COR-L47 (cell line): ENCODE measurements at places on chromosomes 2 and 18.

- no peak for DNase-seq
Measured at GRCh38 chr2:118186858-118187254, 98.6 kb downstream of the INSIG2 start.

- no peak for DNase-seq
Measured at GRCh38 chr2:143889216-143889615, 630.7 kb downstream of the ZEB2 start.

DNA sequence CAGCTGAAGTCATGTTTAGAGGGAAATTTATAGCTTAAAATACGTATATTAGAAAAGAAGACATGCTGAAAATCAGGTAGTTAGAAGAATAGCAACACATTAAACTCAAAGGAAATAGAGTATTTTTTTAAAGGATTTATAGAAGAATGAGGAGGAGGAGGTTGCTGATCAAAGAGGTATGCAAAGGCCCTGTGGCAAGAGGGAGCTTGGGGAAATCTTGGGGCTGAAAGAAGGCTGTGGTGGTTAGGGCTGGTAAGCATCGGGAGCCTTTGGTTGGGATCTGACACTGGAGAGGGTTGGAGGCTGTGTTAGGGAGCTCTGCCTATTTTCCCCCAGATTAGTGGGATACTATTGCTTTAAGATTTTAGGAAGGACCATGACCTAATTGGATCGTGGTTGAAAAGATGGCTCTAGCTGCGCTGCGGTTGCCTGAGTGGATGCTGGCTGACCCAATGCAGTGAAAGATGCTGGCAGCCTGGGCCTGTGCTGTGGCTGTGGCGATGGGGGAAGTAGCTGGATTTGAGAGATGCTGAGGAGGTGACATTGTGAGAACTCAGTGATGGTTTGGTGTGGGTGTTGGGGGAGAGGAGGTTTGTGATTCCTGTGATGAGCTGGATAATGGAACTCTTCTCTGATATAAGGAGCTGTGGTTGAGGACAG is 11.7 kb downstream of the DGKD start:
- no peak for DNase-seq

DNA sequence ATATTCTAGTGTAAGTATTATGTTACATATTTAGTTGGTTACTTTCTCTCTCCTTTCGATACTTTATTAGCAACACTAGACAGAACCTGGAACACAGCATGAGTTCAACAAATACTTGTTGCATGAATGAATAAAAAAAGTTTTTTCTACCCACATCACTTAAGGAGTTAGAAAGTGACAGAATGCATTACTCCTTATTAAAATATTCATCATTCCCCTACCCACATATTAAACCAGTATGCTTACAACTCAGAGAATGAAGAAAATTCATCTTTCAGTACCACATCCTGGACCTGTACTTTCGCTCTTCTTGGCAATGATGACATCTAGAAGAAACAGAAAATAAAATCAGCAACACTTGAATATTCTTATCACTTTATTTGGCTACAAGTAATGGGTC is 6.0 kb downstream of the SRBD1 start:
- no peak for DNase-seq

DNA sequence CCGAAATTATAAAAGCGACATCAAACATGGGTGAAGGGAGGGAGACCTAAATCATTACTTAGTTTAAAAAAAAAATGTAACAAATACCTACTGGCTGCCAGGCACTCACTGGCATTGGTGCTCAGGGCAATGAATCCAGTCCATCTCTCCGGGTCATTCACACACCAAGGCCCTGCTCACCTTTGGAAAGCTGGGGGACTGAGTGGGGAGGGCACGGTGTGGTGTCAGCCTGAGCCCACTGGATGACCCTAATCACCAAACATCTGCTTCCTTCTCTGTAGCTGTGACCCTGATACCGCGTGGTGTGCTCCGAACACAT is 336 bp upstream of the DDX1 start:
- no peak for DNase-seq

DNA sequence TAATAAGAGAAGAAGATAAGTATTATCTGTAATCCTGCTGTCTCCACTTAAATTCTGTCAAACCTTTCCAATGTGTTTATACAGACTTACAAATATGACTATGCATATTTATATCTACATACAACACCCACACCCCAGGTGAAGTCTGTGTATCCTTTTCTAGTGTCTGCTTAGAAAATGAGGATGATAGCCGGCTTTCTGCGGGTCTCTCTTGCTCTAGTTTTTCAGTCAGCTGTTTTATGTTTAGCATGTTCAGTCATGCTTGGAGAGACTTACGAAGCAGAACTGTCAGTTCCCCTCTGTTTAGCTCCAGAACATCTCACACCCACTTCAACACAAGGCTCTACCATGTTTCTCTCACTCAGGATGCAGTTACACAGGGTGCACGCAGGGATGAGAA is 137.3 kb upstream of the NFATC1 start:
- no peak for DNase-seq

GRCh38 chr2:222722327-222722946 is 51.0 kb downstream of the MOGAT1 start:
- no peak for DNase-seq

GRCh38 chr2:109521233-109522062 is 92.3 kb downstream of the SEPTIN10 start:
- peak; percentile 20 for DNase-seq
